ENCODE measurements at places on chromosomes 3 and 15. TPM values are rescaled to one million over a fixed set of nuclear protein-coding genes. Genes with fewer than 3 reads are reported as not detected.

GRCh38 chr3:157175691-157176507, 16.0 kb upstream of the CCNL1 start:
- no peaks in the 10 kb centered on the region for H3K36me3 ChIP-seq
- peak overlapping the region; percentile 99 for H3K27ac ChIP-seq

- H3K27me3 ChIP-seq = peaks cover 7% of the 10 kb centered on the region
- no peak for DNase-seq
- no peak overlapping the region for H3K27ac ChIP-seq
- H3K4me1 ChIP-seq = no peaks in the 10 kb centered on the region
- H3K4me3 ChIP-seq = no peak overlapping the region
- no peaks in the 10 kb centered on the region for H3K36me3 ChIP-seq
These were observed 13.2 kb downstream of the GREM1 start for GRCh38 chr15:32730677-32731654.

- no peak overlapping the region for H3K4me3 ChIP-seq
- H3K27ac ChIP-seq = no peak overlapping the region
- DNase-seq = no peak
- no peaks in the 10 kb centered on the region for H3K27me3 ChIP-seq
These were observed 143.2 kb downstream of the DNAJB8 start for GRCh38 chr3:128323206-128324081.

- H3K27me3 ChIP-seq = no peaks in the 10 kb centered on the region
- H3K27ac ChIP-seq = no peak overlapping the region
- H3K36me3 ChIP-seq = no peaks in the 10 kb centered on the region
- DNase-seq = no peak
These were observed 56.0 kb upstream of the FAM3D start for GRCh38 chr3:58722561-58722960.

DNA sequence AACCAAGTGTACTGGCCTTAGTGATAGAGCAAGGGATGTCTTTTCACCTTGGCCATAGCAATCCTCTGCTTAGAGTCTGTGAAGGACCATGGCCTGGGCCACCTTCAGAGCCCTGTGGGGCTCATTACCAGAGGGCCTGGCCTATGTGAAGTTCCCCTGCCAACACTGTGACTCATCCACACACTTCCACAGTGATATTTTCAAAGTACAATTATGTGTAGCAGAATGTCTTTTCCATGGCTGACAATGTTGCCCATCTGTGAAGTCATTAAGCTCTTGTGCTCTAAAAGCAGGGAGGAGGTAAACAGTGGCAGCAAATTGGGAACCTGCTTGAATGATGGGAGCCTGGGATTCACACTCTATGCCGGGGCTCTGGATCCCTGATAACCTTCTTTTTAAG, 12.2 kb upstream of the CACNA1D start:
- no peak for DNase-seq
- no peaks in the 10 kb centered on the region for H3K36me3 ChIP-seq
- H3K4me3 ChIP-seq = no peak overlapping the region
- H3K27ac ChIP-seq = no peak overlapping the region
- no peaks in the 10 kb centered on the region for H3K4me1 ChIP-seq

DNA sequence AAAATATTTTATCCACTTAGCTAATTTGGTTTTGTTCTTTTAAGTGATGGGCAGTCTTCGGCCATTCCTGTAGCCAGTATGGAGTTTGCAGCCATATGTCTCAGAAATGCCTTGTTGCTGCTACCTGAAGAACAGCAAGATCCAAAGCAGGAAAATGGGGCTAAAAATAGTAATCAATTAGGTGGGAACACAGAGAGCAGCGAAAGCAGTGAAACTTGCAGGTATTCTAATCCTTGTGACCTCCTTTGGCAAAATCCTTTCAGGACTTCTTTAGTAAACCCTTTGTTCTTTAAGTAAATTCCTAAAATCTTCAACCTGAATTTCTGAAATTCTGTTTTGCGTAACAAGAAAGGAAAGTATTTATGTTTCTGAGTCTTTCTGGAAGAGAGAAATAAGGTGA, 49.8 kb downstream of the CNOT10 start:
- no peak for DNase-seq
- no peaks in the 10 kb centered on the region for H3K4me1 ChIP-seq
- peaks cover 26% of the 10 kb centered on the region for H3K36me3 ChIP-seq

DNA sequence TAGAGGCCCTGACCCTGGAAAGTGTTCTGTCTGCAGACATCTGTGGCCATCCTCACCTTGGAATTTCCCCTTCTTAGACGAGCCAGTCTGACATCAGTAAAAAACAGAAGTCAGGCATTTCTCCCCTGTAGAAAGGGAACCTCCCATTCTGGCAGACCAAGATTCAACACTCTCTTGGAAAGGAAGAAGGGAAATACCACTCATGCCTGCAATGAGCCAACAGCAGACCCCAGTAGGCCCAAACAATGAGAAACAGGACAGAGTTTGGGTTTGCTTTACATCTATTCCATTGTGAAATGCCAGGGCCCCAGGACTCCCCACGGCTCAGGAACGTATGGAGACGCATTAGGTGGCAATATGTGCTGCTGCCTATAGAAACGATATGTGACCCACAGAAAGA, 264.0 kb upstream of the NSMCE3 start:
- no peaks in the 10 kb centered on the region for H3K36me3 ChIP-seq
- H3K27me3 ChIP-seq = no peaks in the 10 kb centered on the region
- H3K4me3 ChIP-seq = no peak overlapping the region
- DNase-seq = no peak

- no peak overlapping the region for H3K27ac ChIP-seq
- H3K4me3 ChIP-seq = no peak overlapping the region
- no peak for DNase-seq
- peaks cover 24% of the 10 kb centered on the region for H3K4me1 ChIP-seq
These were observed 3.9 kb downstream of the CLCN2 start for GRCh38 chr3:184357248-184358123.

SIDT1 gene
- 74.2 TPM for total RNA-seq

BOC gene
- total RNA-seq = 0.16 TPM

APOD gene
- not detected for total RNA-seq

CFAP100 gene
- not detected for total RNA-seq

All from T-cell (primary cell).